Epithelial cell of esophagus (primary cell): ENCODE measurements at places on chromosomes 16 and 17.

GRCh38 chr16:31177136-31177535 lies 2.8 kb upstream of the FUS start:
- DNase-seq, result peak; percentile 40

GRCh38 chr17:72287586-72287985 lies 166.8 kb downstream of the SOX9 start:
- no peak for DNase-seq

- DNase-seq, result no peak
Observed at GRCh38 chr17:32542186-32542585, 55.4 kb downstream of the CDK5R1 start.

DNA sequence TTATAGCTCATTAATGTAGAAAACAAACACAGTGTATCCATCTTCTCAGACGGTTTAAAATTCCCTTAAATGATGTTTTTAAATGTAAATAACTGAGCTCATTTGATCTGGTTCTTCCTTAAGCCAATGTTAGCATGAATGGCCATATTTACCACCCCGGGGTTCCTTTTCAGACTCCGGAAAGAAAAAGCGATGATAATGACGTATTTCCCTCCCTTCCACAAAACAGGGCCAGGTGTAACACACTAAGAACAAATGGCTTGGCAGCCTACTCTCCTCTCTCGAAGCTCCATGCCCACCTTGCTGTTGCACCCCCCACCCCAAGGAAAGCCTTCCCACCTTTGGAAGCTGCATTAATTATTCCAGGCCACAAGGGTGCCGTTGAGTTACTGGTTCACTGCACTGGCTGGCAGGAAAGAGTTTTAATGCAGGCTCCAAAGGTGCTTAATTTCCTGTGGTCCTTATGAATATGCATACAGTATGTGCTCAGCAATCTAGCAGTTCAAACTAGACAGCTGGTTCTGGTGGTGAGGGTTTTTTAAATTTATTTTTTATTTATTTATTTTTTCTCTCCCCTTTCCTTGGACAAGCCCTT lies 378.9 kb downstream of the WWOX start:
- DNase-seq, result peak; percentile 10

- no peak for DNase-seq
Observed at GRCh38 chr16:3878610-3879009, 1.9 kb downstream of the CREBBP start.

DNA sequence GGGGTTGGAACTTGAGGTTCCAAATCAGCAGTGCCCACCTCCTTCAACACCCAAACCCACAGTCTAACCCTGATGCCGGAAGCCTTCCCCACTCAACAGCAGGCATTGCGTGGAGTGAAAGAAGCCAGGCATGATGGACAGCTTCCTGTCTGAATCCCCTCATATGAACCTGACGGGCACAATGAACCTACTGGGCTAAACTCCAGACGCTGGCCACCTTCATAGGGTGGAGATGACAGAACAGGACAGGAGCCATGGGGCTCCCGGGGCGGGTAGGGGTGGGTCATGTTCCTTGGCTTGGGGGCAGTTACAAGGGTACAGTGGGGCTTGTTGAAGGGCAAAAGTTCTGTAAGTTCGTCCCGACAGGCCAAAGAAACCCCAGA lies 460 bp upstream of the HSBP1 start:
- DNase-seq, result no peak

- no peak for DNase-seq
Observed at GRCh38 chr16:6510261-6510660, 822.4 kb upstream of the RBFOX1 start.

GRCh38 chr16:89070590-89070989 lies 23.1 kb upstream of the ACSF3 start:
- no peak for DNase-seq

GRCh38 chr17:12290207-12290606 lies 269.5 kb downstream of the MAP2K4 start:
- DNase-seq, result no peak

DNA sequence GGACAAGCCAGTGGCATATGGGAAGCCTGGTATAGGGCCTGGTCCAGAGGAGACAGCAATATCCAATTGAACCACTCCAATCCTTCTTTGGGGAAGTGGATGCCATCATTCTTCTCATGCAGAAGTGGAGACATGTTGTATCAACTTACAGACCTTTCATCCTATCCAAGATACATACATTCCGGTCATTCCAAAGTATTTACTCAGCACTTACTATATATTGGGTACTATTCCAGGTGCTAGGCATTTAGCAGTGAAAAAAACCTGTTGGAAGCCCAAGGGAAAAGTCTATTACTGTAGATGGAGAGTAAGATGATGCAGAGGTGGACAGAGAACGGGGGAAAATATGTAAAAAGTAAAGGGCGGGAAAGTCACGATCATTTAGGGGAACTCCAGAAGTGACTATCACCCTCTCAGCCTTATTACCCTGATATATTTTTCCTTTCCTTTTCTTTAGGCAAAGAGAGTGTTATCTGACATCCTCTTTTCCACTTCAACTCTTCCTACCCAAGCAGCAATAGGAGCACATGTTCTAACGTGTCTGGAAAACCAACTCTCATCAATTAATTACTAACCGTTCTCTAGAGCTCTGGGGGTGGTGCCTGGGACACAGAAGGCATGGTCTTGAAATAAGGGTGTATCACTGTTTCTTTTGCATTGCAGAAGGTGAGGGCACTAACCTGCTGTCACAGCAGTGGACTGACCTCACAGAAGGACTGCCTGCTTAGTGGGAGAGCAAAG lies 210.1 kb upstream of the MAF start:
- peak; percentile 69 for DNase-seq

GRCh38 chr16:56094231-56094630 lies 97.1 kb upstream of the GNAO1 start:
- DNase-seq, result no peak

GRCh38 chr17:28527181-28527681 lies 21.1 kb downstream of the FOXN1 start:
- no peak for DNase-seq

- DNase-seq, result no peak
Observed at GRCh38 chr17:20043021-20043420, 33.9 kb downstream of the SPECC1 start.
